ENCODE measurements at places on chromosomes 6 and 20.

DNA sequence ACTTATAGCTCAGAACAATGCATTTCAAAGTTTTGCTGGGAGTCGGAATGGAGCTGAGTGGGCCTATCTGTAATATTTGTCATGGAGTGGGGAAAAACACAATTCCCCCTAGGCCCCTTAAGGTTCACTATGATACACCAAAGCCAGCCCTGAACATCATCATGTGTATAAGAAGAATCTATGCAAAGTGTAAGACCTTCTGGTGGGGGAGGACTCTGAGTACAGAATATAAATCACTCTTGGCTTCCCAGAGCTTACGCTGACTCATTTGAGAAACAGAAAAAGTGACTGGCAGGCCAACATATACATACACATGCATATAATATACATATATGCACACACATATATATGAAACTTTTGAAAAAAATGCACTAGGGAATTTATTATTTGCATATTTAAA lies 54.1 kb upstream of the UBR2 start:
- DNase-seq, result no peak

DNA sequence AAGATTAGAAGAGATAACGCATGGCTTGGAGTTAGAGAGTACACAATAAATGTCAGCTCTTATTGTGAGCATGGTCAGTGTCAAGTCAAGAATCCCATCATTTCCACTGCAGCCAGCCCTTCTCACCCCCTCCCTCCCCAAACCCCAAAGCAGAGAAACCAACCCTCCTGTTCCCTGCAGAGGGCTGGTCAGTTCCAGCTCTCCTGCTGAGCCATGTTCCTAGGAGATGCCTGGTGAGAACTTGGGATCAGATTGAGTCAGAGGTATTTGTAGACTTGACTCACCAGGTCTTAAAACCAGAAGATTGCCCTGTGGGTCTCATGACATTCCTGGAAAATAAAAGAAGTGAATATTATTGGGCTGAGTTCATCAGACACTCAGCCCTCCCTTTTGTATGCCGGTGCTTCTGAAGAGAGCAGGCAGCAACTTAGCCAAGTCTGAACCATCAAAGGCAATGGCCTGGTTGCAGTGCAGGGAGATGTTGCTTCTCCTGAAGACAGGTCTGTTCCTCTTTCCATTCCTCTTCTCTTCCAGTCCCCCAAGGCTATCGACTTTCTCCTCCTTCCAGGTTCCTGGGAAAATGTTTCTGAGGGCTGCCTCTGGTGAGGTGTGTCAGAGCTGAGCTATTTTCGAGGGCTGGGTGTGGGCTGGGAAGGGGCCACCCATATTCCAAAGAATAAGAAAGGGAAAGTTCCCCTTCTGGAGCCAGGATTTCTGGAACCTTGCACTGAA lies 278.2 kb upstream of the SUPT3H start:
- no peak for DNase-seq

GRCh38 chr6:104908031-104908887 lies 48.5 kb upstream of the HACE1 start:
- DNase-seq, result no peak

DNA sequence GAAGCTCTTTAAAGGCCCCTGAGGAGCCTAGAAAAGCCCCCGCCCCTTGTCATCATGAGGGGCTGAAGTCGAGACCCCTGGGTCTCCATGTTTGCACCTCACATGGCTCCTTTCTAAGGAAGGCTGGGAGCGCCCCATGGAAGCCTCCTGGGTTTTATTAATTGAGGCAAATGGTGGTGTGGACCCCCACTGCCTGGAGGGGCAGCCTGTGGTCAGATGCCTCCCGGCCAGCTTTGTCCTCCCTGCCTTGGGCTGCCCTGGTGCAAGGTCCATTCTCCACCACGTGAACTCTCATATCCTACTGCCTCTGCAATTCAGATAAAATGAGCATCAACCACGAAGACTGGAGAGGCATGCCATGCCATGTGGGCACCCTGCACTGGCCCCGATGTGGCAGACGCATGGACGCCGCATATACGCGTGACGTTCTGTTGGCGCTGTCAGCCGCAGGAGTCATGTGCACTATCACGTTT lies 295.5 kb downstream of the TAF4 start:
- DNase-seq, result no peak

DNA sequence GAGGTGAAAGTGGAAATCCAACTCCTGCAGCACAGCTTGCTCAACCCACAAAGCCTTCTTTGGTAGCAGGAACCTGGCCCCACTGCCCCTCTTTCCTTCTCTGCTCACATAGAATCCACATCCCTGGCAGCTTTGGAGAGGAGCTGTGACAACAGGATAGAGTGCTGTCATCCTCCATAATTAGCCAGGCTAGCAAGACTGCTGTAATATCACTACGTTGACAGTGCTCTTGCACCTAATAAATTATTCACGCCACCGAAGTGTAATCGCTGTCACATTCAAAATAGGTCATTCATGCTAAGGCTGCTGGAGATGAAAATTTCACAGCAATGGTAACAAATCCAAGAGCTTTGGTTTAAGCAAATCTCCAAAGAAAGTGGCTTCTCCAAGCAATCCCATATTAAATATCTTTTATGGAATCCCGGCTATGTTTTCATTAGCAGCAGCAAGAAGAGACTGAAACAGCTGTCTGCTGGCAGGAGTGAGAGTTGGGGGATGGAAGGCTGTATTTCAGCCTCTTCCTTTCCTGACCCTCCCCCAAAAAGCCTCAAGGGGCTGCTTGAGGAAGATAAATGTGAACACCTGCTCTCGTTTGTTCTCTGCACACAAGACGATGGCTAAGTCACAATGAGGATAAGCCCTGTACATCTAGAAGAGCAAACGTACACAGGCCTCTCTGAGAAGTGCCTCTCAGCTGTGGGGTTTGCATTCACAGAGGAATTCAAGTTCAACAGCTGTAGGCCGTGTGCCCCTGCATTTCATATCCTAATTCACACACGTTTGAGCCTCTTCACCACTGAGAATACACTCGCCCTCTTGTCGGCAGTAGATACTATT lies 16.5 kb downstream of the RIPOR2 start:
- no peak for DNase-seq

GRCh38 chr6:170013815-170014214 lies 262.4 kb downstream of the ERMARD start:
- no peak for DNase-seq

DNA sequence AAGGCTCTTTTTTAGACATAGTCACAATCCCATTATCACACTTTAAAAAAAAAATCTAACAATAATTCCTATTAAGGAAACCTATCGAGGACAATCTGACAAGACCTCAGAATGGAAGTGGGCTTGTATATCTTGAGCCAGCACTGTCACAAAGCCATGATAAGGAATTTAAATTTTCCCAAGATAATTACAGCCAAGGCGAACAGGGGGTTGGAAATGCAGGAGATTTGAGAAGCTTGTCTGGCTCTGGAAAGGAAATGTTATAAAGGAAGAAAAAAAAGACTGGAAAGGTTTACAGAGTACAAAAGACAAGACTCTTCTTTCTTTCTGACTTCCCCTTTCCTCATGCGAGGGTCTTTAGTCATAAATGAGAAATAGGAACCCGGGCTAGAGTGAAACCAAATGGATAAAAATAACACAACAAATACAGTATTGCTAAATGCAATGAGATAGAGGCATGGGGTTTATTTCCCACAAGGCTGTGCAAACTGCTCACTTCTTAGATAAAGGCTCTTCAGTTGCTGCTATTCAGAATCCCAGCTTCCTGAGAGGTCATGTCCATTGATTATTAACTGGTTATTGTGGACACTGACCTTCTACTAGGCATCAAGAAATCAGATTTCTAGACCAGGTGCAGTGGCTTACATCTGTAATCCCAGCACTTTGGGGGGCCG lies 13.4 kb upstream of the GHRH start:
- DNase-seq, result no peak

GRCh38 chr6:1633366-1634021 lies 23.8 kb downstream of the FOXC1 start:
- DNase-seq, result no peak

- DNase-seq, result no peak
Observed at GRCh38 chr20:58096880-58097423, 131.5 kb downstream of the ANKRD60 start.

DNA sequence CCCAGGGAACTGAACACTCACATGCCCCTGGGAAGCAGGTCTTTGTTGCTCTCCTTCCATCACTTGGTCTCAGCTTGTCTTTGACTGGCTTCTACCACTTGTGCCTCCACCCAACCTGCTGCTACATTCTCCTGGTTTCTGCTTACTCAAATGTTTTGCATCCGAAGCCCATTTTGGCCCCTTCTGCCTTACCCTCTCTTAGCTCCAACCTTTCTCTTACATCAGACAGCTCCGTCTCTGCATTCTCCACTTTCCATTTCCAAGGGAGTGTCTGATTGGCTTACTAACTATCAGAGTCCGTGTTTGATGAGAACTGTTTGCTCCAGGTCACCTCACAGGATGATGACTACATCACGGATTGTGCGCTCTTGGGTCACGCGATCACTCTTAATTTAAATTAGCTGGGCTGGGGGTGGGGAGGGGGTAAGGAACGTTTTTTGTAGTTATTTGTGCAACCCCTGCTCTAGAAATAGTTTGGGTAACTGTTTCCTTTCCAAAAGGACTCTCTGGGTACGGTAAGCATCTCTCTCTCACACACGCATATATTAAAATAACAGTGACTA lies 844 bp upstream of the ABRACL start:
- DNase-seq, result no peak

GRCh38 chr6:126173265-126173664 lies 166.7 kb upstream of the CENPW start:
- DNase-seq, result no peak

DNA sequence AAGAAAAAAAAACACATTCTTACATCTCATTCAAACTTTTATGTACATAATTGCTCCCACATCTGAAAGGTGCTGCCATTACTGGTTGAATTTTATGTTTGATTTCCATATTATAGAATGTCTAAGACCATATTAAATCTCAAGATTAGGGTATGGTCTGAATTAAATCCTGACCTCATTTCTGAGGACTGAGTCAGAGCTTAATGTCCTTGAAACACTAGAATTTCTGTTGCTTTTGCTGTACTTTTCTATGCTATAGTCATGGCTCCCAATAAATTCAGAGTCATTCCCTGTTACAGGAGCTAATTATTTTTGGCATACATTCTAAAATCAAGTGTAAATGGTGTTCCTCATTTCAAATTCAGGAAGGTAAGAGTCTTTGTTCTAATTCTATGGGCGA lies 285.3 kb upstream of the MANEA start:
- no peak for DNase-seq

GRCh38 chr6:145749632-145750031 lies 14.3 kb upstream of the EPM2A start:
- no peak for DNase-seq

- no peak for DNase-seq
Observed at GRCh38 chr6:46325561-46326530, 155.1 kb upstream of the ENPP5 start.

DNA sequence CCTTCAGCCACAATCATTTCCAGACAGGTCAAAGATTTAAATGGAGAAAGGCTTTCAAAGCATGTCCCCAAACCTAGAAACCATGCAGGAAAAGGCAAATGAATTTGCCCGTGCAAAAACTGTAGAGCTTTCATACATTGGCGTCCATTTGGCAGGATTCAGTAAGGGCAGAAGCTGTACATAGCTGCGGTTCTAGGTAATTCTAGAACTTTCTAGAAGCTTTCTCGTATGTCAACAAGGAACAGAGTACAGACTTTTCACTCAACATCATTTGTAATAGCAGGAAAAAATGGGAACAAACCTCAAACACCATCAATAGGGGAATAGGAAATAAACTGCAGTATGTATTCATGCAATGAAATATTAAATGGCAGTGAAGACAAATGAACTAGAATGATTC lies 11.1 kb upstream of the MAPK13 start:
- no peak for DNase-seq

All from CD8-positive, alpha-beta memory T cell (primary cell).